GM04503 (cell line): ENCODE measurements at places on chromosomes 6 and 20.

DNA sequence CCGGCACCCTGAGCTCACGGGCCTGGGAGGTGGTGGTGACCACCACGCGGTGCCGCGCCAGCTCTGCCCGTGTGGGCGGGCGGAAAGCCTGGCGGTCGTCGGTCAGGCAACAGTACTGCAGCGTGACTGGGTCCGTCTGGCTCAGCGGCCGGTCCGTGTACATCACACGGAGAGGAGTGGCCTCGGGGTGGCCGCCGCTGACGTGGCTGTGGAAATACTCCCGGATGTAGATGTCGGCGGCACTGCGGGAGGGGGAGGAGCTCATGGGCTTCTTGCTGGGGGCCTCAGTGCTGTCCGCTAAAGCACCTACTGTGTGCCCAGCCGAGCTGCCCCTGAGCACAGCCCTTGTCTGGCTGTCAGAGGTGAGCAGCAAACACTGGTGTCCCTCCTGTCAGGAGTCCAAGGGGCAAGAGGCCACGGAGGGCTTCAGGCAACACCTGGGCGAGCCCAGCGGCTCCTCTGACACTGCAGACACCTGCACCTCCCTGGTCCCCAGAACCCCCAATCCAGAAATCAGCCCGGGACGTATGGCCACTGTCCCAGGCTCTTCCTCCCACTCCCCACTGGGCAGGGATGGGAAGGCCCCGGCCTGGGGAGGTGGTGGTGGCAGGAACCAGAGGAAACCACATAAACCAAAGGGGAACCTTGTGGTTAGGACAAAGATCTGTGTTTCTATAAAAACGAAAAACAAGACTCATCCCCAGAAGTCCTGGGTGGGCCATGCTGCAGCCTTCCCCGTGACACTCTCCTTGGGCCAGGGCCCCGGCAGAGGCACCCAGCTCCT lies 6.5 kb downstream of the HELZ2 start:
- no peak for DNase-seq

DNA sequence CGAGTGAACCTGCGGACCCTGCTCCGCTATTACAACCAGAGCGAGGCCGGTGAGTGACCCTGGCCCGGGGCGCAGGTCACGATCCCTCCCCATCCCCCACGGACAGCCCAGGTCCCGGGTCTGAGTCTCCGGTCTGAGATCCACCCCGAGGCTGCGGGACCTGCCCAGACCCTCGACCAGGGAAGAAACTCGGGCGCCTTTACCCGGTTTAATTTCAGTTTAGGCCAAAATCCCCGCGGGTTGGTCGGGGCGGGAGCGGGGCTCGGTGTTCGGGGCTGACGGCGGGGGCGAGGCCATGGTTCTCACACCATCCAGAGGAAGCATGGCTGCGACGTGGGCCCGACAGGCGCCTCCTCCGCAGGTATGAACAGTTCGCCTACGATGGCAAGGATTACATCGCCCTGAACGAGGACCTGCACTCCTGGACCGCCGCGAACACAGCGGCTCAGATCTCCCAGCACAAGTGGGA lies 46.9 kb upstream of the TRIM26 start:
- no peak for DNase-seq

DNA sequence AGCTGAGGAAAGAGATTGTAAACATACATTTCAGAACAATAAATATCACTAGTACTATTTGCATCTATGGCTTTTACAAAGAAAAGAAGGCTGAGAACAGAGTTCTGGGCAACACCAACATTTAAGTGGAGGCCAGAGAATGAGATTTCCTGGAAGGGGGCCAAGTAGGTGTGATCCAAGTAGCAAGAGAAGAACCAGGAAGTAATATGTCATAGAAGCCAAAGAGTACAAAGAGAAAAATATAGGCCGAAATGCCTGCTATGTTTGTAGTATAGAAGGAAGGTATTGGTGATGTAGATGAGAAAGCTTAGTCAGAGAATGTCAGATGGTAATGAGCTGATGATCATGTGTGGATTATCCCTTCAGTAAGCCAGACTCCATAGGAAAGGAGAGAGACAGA lies 94.5 kb downstream of the PERP start:
- DNase-seq, result no peak

DNA sequence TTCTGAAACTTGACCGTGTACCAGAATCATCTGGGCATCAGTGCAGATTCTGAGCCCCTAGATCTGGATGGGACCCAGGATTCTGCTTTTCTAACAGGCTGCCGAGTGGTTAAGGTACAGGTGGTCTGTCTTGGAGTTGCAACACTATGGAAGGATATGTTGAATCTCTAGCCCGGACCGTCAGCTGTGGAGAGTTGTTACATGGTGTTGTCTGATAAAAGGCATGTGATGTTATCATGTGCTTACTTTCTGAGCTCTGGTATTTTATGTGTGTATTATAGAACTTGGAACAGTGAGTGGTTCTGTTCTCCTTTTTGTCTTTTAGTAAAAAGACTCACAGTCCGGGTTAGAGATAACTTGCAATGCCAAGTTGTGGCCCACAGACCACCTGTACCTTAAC lies 123.0 kb downstream of the JARID2 start:
- no peak for DNase-seq

DNA sequence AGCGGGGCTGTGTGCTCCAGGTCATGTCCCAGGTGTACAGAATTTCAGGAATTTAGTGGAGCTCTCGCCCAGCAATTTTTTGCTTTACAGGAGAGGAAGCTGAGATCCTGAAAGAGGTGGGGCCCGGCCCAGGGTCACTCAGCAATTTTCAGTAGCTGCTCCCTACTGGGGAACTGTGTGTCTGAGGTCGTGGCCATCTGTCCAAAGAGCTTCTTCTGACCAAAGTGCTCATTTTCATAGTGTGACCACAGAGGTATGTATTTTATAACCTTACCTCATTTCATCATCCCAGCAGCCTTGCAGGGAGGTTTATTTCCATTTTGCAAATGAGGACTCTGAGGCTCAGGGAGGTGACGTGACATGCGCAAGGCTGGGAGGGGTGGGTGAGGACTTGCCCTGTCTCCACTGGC lies 46.3 kb downstream of the FAM209B start:
- no peak for DNase-seq

GRCh38 chr20:22333885-22334545 lies 250.4 kb downstream of the FOXA2 start:
- peak; percentile 9 for DNase-seq

DNA sequence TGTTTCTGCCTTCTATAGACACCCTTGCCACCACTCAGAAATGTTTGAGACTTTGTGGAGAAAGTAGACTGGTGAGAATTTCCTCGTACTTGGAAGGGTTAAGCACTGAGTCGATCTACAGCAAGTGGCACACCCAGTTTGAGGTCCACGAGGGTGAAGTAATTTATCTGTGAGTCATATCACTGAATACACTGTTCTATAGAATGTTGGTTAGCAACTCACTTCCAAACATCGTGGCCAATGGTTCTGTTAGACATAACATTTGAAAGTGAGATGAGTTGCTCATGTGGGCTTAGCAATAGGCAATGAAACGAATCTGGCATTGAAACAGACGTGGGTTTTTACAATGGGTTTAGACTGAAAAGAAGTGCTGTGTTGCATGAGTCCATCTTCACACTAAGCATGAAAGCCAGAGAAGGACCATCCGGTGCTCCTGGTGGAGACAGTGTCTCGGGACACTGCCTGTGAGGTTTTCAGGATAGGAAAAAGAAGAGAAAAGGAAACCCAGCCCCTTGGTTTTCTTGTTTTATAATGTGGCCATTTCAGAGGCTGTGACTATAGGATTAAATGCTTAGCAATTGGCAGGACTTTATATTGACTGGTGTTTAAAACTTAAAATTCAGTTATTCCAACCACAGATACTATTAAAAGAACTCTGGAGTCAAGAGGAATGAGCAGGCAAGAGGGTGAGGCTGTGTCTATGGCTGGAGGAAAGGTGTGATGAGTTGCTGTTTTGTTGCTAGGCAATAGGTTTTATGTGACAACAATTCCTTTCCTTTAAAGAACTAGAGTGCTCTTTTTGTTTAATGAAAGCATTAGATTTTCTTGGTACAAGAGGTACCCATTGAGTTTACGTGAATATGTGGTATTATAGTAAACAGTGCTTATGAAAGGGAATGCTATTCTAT lies 31.0 kb upstream of the EZR start:
- peak; percentile 91 for DNase-seq

GRCh38 chr6:129007701-129008373 lies 124.9 kb downstream of the LAMA2 start:
- DNase-seq, result no peak

- no peak for DNase-seq
Measured at GRCh38 chr6:8481727-8482126, 46.4 kb upstream of the SLC35B3 start.

GRCh38 chr20:62914970-62915457 lies 11.3 kb downstream of the DIDO1 start:
- no peak for DNase-seq

DNA sequence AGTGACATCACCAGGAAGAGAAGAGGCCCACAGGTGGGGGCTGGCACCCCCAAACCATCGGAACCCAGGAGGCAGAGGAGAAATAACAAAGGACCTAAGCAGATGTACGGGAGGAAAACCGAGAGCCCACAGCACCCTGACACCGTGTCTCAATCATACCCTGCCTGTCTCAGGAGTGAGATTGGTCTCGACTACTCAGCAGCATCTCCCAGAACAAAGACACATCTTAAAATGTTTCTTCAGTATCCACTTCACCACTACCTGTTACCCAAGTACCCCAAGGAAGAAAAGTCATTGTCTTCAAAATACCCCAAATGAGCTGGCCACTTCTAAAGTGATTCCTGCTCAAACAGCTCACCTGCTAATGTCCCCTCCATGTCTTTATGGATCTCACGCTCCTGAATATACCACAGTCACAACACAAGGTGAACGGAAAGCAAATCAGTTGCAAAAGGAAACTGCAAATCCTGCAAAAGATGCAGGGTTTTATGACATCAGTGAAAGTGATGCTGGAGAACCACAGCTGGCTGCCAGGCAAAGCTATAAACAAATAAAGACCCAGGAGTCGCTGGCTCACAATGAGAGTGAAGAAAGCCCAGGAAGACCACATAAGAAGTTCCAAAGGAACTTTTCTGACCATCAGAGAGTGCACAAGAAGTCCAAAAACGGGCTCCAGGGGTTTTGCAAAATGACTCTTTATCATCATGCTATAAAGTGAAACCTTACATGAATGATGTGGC lies 44.1 kb downstream of the PREX1 start:
- DNase-seq, result no peak

DNA sequence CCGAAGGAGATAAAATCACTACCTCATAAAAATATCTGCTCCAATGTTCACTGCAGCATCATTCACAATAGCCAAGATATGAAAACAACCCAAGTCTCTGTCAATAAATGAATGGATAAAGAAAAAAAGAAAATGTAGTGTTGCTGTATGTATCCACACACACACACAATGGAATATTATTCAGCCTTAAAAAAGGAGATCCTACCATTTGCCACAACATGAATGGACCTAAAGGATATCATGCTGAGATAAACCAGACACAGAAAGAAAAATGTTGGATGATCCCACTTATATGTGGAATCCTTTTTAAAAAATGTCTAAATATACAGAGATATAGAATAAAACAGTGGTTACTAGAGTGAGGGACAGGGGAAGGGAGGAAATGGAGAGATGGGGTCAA lies 192.2 kb upstream of the TAB2 start:
- no peak for DNase-seq

GRCh38 chr6:43606019-43606418 lies 23.0 kb downstream of the GTPBP2 start:
- DNase-seq, result no peak

DNA sequence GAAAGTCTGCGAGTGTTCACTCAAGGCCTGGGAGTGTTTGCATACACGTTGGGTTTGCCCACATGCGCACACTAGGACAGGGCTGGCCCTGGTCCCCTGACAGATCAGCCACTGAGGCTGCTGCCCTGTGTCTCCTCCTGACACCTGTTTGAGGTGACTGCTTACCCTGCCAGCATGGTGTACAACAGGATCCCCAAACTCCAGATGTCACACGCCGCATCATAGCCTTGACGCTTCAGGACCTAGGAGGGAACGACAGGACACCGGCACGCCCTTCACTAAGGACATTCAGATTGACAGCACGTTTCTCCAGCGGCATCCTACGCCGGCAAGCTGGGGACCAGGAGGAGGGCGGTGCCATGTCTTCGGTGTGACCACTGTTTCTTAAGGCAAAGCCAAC lies 37.0 kb upstream of the MPC1 start:
- DNase-seq, result no peak

GRCh38 chr6:35356391-35356790 lies 14.0 kb downstream of the PPARD start:
- DNase-seq, result no peak

GRCh38 chr6:34044945-34045595 lies 100.8 kb downstream of the GRM4 start:
- DNase-seq, result no peak

DNA sequence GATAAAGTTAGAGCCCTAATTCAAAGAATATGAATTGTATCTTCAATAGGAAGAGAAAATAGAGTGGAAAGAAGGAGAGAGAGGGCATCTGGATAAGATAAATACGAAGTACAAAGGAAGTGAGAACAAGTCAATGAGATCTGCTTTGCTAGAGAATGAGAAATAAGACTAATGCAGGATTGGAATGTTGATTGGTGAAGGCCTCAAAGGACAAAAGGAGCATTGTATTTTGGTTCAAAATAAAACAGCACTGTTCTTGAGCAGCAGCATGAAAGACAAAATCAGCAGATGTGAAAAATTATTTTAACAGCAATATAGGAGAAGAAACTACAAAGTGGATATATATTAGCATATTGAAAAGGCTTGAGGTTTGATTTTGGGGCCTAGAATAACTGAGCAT lies 5.1 kb upstream of the TMEM244 start:
- DNase-seq, result no peak

DNA sequence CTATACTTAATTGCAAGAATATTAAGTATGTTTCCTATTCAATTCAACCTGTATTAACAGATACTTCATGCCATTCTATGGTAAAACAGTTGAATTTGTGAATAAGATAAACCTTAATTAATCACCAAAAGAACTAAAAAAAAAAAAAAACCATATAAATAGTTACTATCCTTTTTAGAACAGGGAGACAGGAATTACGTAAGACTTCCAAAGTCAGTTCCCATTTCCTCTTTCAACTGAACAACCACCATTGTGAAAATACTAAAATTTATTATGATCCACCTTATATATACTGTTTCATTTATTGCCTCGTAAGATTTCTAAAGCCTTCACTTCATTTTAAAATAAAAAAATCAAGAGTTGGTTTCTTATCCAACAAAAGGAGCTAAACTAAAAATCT lies 9.4 kb downstream of the CCNC start:
- DNase-seq, result no peak

GRCh38 chr6:112935402-112936078 lies 588.4 kb downstream of the RFPL4B start:
- DNase-seq, result no peak

DNA sequence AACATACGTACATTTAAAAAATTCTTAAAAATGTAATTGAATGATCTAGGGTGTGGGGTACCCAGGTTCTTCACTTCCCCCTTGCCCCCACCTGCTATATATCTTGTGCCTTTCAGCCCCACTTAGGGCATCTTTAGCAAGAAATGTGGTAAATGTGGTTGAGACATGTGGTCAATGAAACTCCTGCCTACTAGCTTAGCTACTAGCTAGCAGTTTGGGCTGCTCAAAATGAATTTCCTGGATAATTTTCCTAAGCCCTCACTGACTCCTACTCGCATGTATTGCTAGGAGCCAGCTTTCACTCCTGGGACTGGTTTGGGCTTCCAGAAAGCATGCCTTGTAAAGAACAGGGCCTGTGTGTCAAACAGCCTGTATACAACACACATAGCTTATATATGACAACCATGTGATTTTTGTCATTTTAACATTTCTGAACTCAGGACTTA lies 257.3 kb downstream of the ATXN1 start:
- no peak for DNase-seq

GRCh38 chr20:62030834-62031434 lies 34.7 kb downstream of the TAF4 start:
- no peak for DNase-seq
